Trophoblast cell (in vitro differentiated cells and primary cell): ENCODE measurements at places on chromosomes 12 and 14.

DNA sequence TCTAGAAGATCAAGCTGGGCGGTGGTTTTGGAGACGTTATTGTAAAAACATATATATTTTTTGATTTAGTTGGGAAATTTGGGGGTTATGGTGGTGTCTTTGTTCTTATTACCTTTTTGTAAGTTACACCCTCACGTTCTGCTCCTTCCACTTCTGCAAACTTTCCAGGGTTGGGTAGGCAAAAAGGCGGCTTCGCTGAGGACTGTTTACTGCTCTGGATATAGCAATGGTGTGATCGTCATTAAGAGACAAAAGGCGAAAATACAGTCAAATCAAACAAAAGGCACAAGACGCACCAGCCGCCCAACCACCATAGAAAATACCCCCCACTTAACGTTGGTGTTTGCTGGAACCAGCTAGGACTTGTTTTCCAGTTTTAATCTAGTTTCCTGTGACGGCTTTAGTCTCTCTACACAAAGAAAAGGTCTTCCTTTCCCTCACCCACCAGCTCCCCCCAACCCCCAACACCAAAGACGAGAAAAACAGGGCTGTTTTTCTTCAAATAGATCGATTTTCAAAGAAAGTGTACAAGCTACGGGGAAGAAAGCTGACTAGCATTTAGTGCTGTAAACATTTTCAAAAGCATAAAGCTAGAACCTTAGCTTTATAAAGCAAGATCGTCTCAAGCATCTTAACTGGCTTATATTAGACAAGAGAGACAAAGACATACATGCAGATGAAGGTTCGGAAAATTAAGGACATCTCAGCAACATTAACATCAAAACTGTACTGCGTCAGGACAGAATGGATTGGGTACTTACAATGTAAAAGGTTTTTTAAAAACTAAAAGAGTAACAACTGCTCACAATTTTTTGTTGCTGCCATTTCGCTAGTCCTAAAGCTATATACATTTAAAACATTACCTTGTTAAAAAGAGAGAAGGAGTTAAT lies 2.0 kb upstream of the SETD1B start:
- H3K4me3 ChIP-seq = peak overlapping the region; percentile 74
- H3K4me1 ChIP-seq = peaks cover 29% of the 10 kb centered on the region
- DNase-seq = no peak
- peaks cover 20% of the 10 kb centered on the region for H3K36me3 ChIP-seq
- no peaks in the 10 kb centered on the region for H3K27me3 ChIP-seq

- H3K4me1 ChIP-seq = no peaks in the 10 kb centered on the region
- H3K4me3 ChIP-seq = no peak overlapping the region
- no peaks in the 10 kb centered on the region for H3K36me3 ChIP-seq
- H3K27ac ChIP-seq = no peak overlapping the region
Observed at GRCh38 chr14:62921466-62921865, 123.8 kb downstream of the KCNH5 start.

DNA sequence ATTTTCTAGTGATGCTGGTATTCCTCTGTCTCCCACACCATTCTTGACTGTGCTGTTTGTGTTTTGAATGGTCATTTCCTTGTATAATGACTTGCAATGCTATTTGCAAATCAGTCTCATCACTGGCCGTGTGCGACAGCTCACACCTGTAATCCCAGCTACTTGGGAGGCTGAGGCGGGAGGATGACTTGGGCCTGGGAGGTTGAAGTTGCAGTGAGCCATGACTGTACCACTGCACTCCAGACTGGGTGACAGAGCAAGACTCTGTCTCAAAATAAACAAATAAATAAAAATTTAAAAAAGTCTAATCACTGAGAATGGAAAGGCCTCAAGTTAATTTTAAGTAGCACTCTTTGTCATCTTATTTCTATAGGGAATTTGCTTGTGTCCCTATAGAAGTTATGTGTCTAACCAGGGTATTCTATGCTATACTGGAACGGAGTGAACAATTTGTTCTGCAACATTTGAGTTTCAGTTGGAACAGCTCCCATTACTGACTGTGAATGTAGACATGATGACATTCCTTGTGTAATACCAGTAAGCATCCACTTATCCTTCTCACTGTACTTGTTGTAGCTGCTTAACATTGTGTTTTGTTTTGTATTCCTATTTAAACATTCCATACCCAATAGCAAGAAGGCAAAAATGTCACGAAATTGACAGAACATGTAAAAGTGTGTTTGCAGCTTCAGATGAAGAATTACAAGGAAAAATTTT lies 126.3 kb downstream of the MGST1 start:
- DNase-seq = no peak
- H3K4me3 ChIP-seq = no peak overlapping the region
- H3K36me3 ChIP-seq = no peaks in the 10 kb centered on the region
- H3K4me1 ChIP-seq = no peaks in the 10 kb centered on the region
- no peaks in the 10 kb centered on the region for H3K27me3 ChIP-seq

DNA sequence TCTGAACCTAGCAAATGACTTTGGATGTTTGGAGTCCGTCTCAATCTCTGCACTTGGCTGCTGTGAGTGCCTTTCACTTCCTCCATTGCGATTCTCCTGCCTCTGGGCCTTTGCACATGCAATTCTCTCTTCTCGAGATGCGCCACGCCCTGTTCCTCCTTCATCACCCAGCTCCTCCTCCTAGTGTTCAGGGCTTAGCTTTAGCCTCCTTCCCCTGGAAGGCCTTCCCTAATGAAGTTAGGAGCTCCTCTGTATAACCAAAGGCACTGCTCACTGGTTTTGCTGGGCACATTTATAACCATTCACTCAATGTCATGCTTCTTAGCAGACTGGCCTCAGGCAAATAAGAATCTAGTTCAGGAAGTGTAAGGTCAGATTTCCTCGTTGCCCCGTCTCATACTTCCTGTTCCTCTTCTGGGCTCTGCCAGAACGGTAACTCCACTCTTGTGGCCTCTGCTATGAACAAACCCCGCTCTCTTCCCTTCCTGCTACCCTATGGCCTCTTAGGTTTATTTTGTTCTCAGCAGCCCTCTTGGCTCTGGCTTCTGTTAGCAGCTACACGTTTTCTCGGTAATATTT lies 171.4 kb downstream of the CRADD start:
- H3K4me1 ChIP-seq = no peaks in the 10 kb centered on the region
- no peaks in the 10 kb centered on the region for H3K27me3 ChIP-seq
- no peak overlapping the region for H3K4me3 ChIP-seq
- DNase-seq = no peak
- no peak overlapping the region for H3K27ac ChIP-seq

DNA sequence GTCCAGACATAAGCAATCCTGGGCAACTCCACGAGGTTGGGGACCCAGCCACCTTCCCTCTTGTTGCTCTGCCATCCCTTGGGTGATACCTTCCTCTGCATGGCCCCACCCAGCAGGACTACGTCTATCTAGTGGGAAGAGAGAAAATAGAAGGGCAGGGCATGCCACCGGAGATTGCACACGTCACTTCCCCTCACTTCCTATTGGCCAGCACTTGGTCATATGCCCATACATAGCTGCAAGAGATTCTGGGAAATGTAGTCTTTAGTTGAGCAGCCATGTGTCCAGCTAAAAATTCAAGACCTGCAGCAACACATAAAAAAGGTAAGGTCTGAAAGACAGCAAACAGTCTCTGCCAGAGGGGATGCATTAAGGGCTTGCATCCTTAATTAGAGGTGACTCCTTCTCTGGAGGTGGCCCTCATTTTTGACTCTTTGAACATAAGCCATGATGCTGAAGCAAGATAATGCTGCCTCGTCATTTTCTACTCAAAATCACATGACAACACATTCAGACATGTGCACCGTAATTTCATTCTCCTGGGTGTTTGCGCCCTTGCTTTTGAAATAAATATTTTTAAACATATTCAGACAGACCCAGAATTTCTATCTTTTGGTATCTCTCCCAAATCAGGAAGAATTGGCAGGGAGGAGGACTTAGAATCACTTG lies 91.8 kb upstream of the PWP1 start:
- peak; percentile 42 for DNase-seq
- H3K4me3 ChIP-seq = no peak overlapping the region
- H3K27me3 ChIP-seq = no peaks in the 10 kb centered on the region
